Calu3 (cell line): ENCODE measurements at places on chromosomes 13 and 19. TPM values are rescaled to one million over a fixed set of nuclear protein-coding genes. Genes with fewer than 3 reads are reported as not detected.

DNA sequence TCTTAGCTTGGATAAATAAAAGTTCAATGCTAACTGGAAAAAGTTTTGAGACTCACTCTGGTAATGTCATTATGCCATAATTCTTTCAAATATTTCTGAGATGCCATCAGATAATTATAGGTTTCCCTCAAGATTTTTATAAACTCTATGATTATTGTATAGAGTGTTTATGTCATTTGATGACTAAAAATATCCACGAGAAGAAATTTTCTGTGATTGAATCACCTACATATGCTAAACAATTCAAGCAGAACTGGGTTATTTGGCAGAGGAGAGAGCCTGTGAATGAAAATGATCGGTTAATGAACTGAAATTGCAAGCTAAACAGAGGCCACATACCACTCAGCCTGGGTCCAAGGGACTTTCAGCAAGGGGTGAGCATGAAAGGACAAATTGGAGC is 92.6 kb upstream of the TSC22D1 start:
- H3K36me3 ChIP-seq: no peaks in the 10 kb centered on the region
- no peak overlapping the region for H3K27ac ChIP-seq
- no peaks in the 10 kb centered on the region for H3K27me3 ChIP-seq

DNA sequence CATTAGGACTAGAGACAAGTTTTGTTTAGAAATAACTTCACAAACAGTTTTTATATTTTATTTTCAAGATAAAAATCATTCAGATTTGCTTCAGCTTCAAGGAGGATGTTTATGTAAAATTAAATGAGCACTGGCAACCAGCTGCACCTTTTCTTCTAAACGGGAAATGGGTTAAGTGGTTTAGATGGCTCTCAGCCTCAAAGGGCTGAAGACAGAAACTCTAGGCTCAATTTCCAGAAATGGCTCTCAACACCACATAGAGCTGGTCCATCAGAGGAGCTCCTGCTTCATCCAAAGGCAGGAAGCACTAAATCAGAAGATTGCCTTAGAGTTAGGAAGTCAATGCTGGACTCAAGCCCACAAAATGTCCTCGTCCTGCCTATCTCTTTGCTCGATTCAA is 74.7 kb downstream of the ZNF429 start:
- H3K27me3 ChIP-seq: no peaks in the 10 kb centered on the region
- H3K36me3 ChIP-seq: no peaks in the 10 kb centered on the region
- no peak overlapping the region for H3K27ac ChIP-seq
- no peak overlapping the region for H3K4me3 ChIP-seq
- no peaks in the 10 kb centered on the region for H3K4me1 ChIP-seq
- DNase-seq: no peak

DNA sequence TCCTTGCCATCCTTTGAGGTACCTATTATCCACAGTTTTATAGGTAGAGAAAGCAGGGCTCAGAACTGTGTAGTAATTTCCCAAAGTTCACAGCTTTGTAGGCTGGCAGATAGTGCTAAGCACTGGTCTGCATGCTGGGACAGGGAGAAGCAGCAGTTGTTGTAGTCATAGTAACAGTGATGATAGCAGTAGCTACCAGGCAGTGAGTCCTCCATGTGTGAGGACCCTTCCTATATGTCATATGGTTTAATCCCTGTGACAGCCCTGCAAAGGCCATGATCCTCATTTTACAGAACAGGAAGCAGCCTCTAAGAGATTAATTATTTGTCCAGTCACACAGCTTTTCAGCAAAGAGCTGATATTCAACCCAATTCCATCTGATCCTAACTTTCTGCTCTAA is 21.0 kb downstream of the SERP2 start:
- H3K27ac ChIP-seq: no peak overlapping the region
- no peaks in the 10 kb centered on the region for H3K36me3 ChIP-seq
- no peaks in the 10 kb centered on the region for H3K27me3 ChIP-seq
- peaks cover 15% of the 10 kb centered on the region for H3K4me1 ChIP-seq

SIGLEC7 gene
- total RNA-seq: not detected in 2 replicates

DNA sequence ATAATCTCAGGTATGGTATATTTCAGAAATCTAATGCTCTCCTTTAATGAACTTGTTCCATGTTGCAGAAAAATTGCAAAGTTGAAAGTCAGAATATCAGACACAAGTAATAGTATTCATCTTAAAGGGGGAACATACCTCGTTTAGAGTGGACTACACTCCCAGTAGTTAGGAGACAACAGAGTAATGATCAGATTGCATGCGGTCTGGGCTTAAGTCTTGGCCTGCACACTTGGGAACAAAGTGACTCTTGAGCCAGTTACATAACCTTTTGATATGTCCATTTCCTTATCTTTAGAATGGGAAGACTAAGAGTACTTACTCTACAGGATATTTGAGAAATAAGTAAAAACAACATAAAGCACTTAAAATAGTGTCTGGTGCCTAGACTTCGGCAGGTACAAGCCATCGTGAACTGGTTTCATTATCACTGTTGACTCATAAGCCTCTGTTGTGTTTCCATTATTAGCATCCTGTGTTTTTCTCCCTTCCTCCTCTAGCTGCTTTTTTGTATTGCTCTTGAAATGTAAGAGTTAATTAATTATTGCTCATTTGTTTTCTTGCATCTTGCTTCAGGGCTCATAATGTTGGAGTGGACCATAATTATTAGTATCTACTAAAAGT is 53.0 kb downstream of the DPY19L3 start:
- no peak overlapping the region for H3K4me3 ChIP-seq
- H3K27ac ChIP-seq: no peak overlapping the region
- no peaks in the 10 kb centered on the region for H3K4me1 ChIP-seq
- peaks cover 8% of the 10 kb centered on the region for H3K36me3 ChIP-seq
- DNase-seq: no peak

PCDH17 gene
- not detected in 2 replicates for total RNA-seq

- no peaks in the 10 kb centered on the region for H3K4me1 ChIP-seq
- no peak overlapping the region for H3K4me3 ChIP-seq
- H3K27ac ChIP-seq: no peak overlapping the region
- no peaks in the 10 kb centered on the region for H3K36me3 ChIP-seq
- H3K27me3 ChIP-seq: peaks cover 32% of the 10 kb centered on the region
These were observed 19.1 kb downstream of the POP4 start for GRCh38 chr19:29625186-29625651.

ANGPTL8 gene
- total RNA-seq: not detected in 2 replicates

DNA sequence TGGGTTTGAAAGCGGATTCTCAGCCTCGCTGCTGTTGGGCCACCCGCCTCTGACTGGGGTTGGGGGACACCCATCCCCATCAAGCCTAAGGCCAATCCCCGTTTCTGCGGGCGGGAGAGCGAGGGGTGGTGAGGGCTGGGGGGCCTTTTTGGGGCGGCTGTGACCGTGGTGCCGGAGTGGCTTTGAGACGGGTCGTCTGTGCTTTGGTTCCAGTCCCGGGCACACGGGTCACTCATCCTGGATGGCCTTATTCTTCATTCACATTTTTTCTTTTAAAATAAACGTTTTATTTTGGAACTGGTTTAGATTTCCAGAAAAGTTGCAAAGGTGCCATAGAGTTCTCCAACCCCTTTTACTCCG is 1.6 kb downstream of the ZNRF4 start:
- H3K27ac ChIP-seq: no peak overlapping the region
- no peak overlapping the region for H3K4me3 ChIP-seq
- H3K27me3 ChIP-seq: peaks cover 42% of the 10 kb centered on the region
- peaks cover 4% of the 10 kb centered on the region for H3K36me3 ChIP-seq
- DNase-seq: no peak
- H3K4me1 ChIP-seq: no peaks in the 10 kb centered on the region

- H3K4me1 ChIP-seq: peaks cover 25% of the 10 kb centered on the region
- H3K36me3 ChIP-seq: peaks cover 23% of the 10 kb centered on the region
- peak overlapping the region; percentile 75 for H3K4me3 ChIP-seq
These were observed 4.9 kb upstream of the ERCC1 start for GRCh38 chr19:45428384-45429231.

DNA sequence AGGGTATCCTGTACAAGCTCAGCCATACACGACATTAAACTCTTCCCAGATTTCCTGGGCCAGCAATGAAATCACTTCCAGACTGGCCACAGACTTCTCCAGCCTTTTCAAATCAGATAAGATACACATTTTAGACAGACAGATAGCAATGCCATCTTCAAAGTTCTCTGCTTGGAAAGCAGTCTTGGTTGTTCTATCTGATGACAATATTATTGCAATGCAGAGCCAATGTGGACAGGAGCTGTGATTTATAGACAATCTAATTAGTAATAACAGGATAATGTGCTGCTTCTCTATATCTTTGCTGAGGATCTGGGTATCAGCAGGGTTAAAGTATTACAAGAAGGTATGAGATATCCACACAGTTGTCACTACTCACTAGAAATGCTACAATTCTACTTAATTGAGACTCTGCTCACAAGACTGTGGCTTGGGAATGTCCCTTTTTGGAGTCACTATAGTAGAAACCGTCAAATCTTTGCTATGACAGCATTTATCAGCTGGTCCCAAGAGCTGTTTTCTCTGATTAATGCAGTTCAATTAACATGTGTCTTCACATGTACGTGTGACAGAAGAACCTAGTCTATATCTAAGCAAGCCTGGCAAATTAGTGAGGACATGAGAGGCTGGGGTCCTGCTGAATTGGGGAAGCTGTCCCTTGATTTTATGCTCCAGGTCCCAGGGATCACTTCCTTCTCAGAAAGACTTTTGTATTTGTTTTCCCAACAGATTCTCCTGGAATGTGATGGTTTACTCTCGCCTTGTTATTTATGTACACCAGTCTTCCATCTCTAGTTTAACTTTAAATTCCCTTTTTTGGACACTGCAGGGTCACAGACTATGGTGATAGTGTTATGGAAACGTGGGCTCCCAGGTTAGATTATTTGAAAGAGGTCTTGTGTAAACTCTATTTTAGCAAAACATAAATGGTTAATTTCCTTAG is 68.8 kb downstream of the COL4A1 start:
- DNase-seq: no peak
- H3K36me3 ChIP-seq: no peaks in the 10 kb centered on the region
- no peaks in the 10 kb centered on the region for H3K4me1 ChIP-seq
- no peaks in the 10 kb centered on the region for H3K27me3 ChIP-seq
